Activated B cell treated with CpG ODN at 0.5 μM for 24 hours (primary cell): ENCODE measurements at places on chromosomes 2 and 18. TPM values are rescaled to one million over a fixed set of nuclear protein-coding genes. Genes with fewer than 3 reads are reported as not detected.

GRCh38 chr18:33051407-33051806, 278.6 kb upstream of the KLHL14 start:
- peaks cover 5% of the 10 kb centered on the region for H3K27me3 ChIP-seq
- DNase-seq, result no peak
- H3K27ac ChIP-seq, result no peak overlapping the region

- H3K4me3 ChIP-seq, result no peak overlapping the region
- peaks cover 5% of the 10 kb centered on the region for H3K36me3 ChIP-seq
- DNase-seq, result no peak
- H3K4me1 ChIP-seq, result peaks cover 22% of the 10 kb centered on the region
- H3K27me3 ChIP-seq, result no peaks in the 10 kb centered on the region
- no peak overlapping the region for H3K27ac ChIP-seq
Observed at GRCh38 chr2:171430516-171431410, 3.0 kb downstream of the METTL8 start.

GRCh38 chr2:46091961-46092667, 205.1 kb upstream of the EPAS1 start:
- H3K4me3 ChIP-seq, result no peak overlapping the region
- no peak for DNase-seq
- H3K27ac ChIP-seq, result no peak overlapping the region
- peaks cover 91% of the 10 kb centered on the region for H3K36me3 ChIP-seq

GRCh38 chr2:191001624-191002023, 12.3 kb downstream of the STAT1 start:
- H3K4me1 ChIP-seq, result peaks cover 4% of the 10 kb centered on the region
- no peak overlapping the region for H3K4me3 ChIP-seq
- peaks cover 96% of the 10 kb centered on the region for H3K36me3 ChIP-seq
- DNase-seq, result no peak
- no peak overlapping the region for H3K27ac ChIP-seq

- H3K27me3 ChIP-seq, result peaks cover 15% of the 10 kb centered on the region
- no peak overlapping the region for H3K4me3 ChIP-seq
- no peak for DNase-seq
- H3K4me1 ChIP-seq, result peaks cover 2% of the 10 kb centered on the region
- H3K27ac ChIP-seq, result no peak overlapping the region
Observed at GRCh38 chr2:205946226-205946625, 139.7 kb downstream of the INO80D start.

GRCh38 chr18:79472176-79472575, 76.4 kb downstream of the NFATC1 start:
- H3K4me1 ChIP-seq, result peaks cover 13% of the 10 kb centered on the region
- H3K27ac ChIP-seq, result peak overlapping the region; percentile 35
- no peak for DNase-seq
- H3K27me3 ChIP-seq, result no peaks in the 10 kb centered on the region
- no peak overlapping the region for H3K4me3 ChIP-seq

DNA sequence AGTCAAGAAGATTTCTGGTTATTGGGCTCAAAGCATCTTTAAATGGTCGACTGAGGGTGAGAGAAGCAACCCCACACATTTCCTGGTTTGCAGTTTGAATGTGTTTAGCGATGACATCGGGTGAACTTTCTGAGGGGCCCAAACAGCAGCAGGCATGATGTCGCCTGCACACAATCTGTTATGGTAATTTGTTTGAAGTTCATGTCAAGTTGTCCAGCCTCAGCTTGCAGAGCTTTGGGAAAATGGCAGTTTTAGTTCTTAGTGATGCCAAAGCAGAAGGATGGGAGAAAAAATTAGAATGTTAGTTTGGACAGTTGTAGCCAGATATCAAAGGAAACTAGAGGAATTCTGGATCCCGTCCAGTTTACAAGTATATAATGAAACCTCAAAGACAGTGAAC, 284.6 kb downstream of the MBD5 start:
- peaks cover 5% of the 10 kb centered on the region for H3K36me3 ChIP-seq
- no peak overlapping the region for H3K4me3 ChIP-seq
- no peaks in the 10 kb centered on the region for H3K4me1 ChIP-seq

DNA sequence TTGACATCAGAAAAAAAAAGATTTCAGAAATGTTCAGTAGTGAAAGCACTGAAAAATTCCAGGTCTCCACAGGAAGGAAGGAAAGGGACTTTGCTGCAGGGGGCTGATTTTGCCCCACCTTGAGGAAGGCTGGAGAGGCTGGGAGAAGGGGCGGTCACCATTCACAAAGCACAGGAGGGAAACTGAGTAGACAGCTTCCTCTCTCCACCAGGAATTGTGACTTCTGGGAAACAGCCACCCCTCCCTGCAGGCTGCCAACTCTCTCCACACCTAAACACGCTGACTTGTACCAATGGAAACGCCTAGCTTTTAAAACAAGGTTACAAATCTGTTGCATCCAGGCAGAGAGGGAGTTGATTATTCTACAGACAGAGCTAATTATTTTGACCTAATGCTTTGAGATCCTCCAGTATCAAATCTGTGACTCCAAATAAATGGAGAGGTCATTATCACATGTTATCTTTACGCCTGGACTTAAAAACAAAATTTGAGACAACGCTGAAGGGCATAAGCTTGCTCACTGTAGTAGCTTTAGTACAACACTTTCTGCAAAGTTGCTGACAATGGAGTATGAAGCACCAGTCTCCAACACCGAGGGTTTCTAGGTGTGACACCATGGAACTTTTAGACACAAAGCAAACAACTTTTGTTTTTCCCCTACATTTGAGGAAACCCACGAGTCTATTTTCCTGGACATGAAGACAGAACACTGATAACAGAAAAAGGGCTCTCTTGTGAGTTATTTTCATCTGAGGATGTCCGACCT, 42.7 kb downstream of the EPHA4 start:
- peak overlapping the region; percentile 42 for H3K4me3 ChIP-seq
- no peak for DNase-seq
- no peaks in the 10 kb centered on the region for H3K27me3 ChIP-seq
- H3K4me1 ChIP-seq, result peaks cover 42% of the 10 kb centered on the region
- H3K27ac ChIP-seq, result peak overlapping the region; percentile 19

GRCh38 chr18:52468496-52468895, 128.5 kb downstream of the DCC start:
- no peak overlapping the region for H3K27ac ChIP-seq
- no peak overlapping the region for H3K4me3 ChIP-seq
- H3K4me1 ChIP-seq, result no peaks in the 10 kb centered on the region
- no peak for DNase-seq
- no peaks in the 10 kb centered on the region for H3K36me3 ChIP-seq

DNA sequence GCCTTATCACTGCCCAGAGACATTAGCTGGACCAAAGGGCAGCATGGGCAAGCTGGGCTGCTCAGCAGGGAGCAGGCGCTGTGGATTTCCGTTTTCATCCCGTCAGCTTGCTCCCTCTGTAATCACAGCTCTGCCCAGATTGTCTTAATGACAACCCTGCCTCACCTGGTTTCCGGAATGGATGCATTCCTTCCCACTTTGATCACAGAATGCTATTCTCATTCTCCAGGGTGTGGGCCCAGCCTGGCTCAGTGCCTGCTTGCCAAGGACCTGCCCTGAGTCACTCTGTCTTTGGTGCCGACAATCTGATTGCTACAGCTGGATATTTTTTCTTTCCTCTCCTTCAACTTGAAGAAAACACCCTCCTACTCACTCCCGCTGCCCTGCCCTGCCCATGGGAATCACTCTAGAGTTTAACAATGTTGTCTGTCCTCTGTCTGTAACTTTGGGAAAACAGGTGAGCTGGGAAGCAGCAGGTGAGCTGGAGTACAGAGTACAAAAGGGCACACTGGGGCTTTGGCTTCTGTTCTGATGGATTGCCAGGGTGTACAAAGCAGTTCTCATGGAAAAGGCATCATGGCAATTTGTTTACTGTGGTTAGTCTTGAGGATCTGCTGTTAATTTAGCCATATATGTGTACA, 27.2 kb upstream of the FAM136A start:
- no peak overlapping the region for H3K27ac ChIP-seq
- DNase-seq, result no peak
- H3K27me3 ChIP-seq, result peaks cover 7% of the 10 kb centered on the region
- H3K4me3 ChIP-seq, result no peak overlapping the region
- H3K36me3 ChIP-seq, result no peaks in the 10 kb centered on the region

DNA sequence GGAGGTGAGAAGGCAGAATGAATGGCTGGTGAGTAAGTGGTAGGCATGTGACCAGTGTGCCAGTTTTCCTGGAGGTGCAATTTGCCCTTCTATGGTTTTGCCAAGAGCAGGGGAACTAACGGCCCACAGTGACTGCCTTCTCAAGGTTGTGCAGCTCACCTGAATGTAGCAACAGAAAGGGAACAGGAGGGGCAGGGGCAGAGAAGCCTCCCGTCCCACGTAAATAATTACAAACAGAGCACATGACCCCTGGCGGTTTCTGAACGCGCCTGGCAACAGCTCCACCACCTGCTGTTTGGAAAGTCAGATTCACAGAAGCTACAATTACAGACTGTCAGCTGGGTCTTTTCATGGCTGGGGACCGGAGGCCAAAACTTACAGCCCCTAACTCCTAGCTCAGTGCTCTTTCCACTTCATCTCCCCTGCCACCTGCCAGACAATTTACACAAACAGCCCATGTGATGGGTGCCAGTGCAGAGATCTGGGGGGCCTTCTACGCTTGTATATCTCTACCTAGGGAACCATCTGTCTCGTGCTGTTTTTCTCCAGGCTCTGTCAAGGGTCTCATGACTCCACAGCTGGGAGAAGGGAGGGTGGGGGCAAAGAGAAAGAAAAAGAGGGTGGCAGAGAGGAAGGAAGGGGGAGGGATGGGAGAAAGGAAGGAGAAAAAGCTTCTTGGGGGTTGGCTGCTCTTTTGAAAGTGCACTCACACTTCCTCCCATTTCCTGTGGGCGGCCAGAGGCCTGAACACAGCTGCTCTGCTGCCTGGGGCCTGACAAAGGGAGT, 69.6 kb downstream of the POLR1A start:
- peak; percentile 51 for DNase-seq
- no peaks in the 10 kb centered on the region for H3K27me3 ChIP-seq
- H3K4me3 ChIP-seq, result peak overlapping the region; percentile 70
- H3K36me3 ChIP-seq, result peaks cover 71% of the 10 kb centered on the region
- H3K27ac ChIP-seq, result peak overlapping the region; percentile 97

DNA sequence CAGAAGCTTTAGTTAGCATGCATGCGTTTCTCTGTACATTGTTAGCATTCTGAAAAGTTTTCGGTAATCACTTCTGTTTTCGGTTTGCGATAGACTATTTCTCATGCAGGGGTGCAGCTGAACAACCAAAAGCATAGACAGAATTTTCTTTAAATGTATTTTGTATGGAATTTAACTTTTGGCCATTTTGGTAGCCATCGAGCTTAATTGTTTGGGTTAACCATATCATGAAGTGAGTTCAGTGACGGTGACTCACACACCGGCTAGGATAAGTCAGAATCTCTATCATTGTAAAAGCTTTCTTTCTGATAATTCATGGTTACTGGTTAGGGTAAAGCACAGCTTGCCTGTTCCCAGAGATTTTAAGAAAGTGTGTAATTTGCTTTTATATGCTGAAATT, 107.2 kb downstream of the CD226 start:
- no peak overlapping the region for H3K27ac ChIP-seq
- H3K4me1 ChIP-seq, result no peaks in the 10 kb centered on the region
- H3K36me3 ChIP-seq, result no peaks in the 10 kb centered on the region
- no peak overlapping the region for H3K4me3 ChIP-seq
- no peak for DNase-seq

- no peaks in the 10 kb centered on the region for H3K27me3 ChIP-seq
- no peak overlapping the region for H3K4me3 ChIP-seq
- no peak for DNase-seq
- peaks cover 11% of the 10 kb centered on the region for H3K4me1 ChIP-seq
- H3K36me3 ChIP-seq, result peaks cover 9% of the 10 kb centered on the region
Observed at GRCh38 chr2:47488870-47489584, 86.1 kb downstream of the MSH2 start.

DNA sequence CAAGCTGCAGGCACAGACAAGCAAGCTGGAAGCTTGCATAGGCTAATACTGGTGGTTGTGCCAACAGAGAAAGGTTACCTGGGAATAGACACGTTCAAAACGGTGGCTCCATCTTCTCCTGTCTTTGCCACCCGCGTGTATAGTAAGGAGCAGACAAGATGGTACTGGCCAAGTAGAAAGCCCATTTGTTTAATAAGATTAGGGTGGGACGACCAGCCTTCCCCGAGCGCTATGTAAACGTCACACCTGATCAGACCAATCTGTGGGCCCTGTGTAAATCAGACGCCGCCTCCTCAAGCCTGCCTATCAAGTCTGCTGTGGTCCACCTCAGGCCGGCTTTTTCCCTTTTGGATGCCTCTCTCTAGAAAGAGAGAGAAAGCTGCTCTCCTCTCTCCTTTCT, 189.2 kb downstream of the LAMA1 start:
- no peak overlapping the region for H3K4me3 ChIP-seq
- no peaks in the 10 kb centered on the region for H3K4me1 ChIP-seq

- H3K36me3 ChIP-seq, result peaks cover 4% of the 10 kb centered on the region
- H3K27me3 ChIP-seq, result no peaks in the 10 kb centered on the region
- H3K4me3 ChIP-seq, result peak overlapping the region; percentile 79
Observed at GRCh38 chr18:9335697-9336045, 1.1 kb downstream of the TWSG1 start.

GRCh38 chr2:23446916-23447315, 61.9 kb downstream of the KLHL29 start:
- no peaks in the 10 kb centered on the region for H3K27me3 ChIP-seq
- DNase-seq, result no peak
- no peaks in the 10 kb centered on the region for H3K36me3 ChIP-seq
- H3K4me1 ChIP-seq, result peaks cover 15% of the 10 kb centered on the region
- H3K27ac ChIP-seq, result no peak overlapping the region

GRCh38 chr2:32715981-32716380, 88.1 kb downstream of the TTC27 start:
- peaks cover 12% of the 10 kb centered on the region for H3K4me1 ChIP-seq
- no peak overlapping the region for H3K27ac ChIP-seq
- H3K4me3 ChIP-seq, result no peak overlapping the region

DNA sequence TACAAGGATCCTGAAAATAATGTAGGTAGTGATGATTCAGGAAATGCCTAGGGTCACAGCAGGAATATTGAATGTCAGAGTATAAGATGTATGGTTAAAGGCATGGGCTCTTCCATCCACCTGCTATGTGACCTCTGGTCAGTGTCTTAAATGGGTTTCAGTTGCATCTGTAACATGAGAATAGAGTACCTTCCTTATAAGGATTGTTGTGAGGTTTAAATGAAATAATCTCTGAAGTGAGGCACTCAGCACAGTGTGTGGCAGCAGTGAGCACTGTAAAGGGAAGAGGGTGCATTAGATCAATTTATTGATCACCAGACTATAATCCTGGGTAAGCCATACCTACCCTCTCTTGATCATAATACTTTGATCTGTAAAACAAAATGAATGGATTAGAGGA, 319.1 kb downstream of the SLC4A3 start:
- DNase-seq, result no peak
- H3K4me3 ChIP-seq, result no peak overlapping the region
- peaks cover 6% of the 10 kb centered on the region for H3K27me3 ChIP-seq
- H3K36me3 ChIP-seq, result no peaks in the 10 kb centered on the region

- no peak for DNase-seq
- H3K36me3 ChIP-seq, result no peaks in the 10 kb centered on the region
- H3K4me1 ChIP-seq, result no peaks in the 10 kb centered on the region
- H3K4me3 ChIP-seq, result no peak overlapping the region
Observed at GRCh38 chr18:60066219-60066975, 166.6 kb downstream of the PMAIP1 start.

The TBC1D8 gene
- total RNA-seq, result 3.5 and 4.7 TPM in 2 replicates

The MYO7B gene
- total RNA-seq, result 3.0 and 3.4 TPM in 2 replicates

The VIL1 gene
- total RNA-seq, result 0.07 TPM in 1 of 2 replicates, not detected in the other

The CCDC178 gene
- not detected in 2 replicates for total RNA-seq

The ALPP gene
- 0.38 TPM in 1 of 2 replicates, not detected in the other for total RNA-seq

The FAM161A gene
- 2.5 TPM in 2 replicates for total RNA-seq

The CD8A gene
- 0.18 and 0.24 TPM in 2 replicates for total RNA-seq

The UGGT1 gene
- 43.7 and 46.8 TPM in 2 replicates for total RNA-seq

The SNED1 gene
- total RNA-seq, result 44.7 and 59.8 TPM in 2 replicates

The POTEJ gene
- total RNA-seq, result not detected in 2 replicates

The RBKS gene
- 2.5 and 3.1 TPM in 2 replicates for total RNA-seq
